ENCODE measurements at places on chromosomes 6 and 20.

DNA sequence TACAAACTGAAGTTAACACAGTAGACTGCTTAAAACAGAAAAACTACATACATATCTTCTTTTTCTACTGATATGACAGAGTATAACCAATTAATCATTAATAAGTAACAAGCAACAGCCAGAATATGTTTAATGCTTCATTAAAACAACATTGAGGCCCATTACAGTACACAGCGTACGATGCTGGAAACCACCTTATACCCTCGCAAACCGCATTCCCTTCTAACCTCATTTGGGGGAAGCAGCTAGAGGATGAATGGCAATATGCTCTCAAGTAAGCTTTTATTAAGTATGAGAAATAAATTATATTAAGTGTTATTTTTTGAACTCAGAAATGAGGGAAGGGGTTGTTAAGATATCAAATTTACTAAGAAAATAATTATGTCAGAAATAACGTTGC, 142.4 kb downstream of the GMDS start:
- DNase-seq, result no peak

DNA sequence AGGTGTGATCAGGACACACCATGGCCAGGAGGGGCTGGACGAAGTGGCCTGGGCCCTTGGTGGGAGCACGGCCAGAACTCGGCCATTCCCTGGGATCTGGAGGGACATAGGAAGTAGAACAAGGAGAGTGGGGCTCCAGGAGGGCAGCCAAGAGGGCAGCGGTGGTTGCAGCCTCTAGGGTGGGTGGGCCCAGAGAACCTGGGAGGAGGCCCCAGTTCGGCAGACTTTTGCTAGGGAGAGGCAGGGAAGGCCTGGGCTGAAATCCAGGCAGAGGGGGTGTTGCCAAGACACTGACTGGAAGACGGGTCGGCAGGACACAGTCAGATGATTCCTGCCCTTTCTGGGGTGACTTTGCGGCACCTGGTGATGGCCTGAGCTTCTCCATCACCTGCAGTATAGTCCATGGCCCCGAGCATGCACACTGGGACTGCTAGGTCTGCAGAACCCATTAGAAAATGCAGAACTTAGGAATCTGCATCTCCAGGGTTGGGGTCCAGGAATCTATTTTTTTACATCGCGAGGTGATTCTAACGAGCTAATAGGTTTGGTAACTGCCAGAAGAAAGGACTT, 224.8 kb downstream of the SYNDIG1 start:
- DNase-seq, result no peak

- DNase-seq, result no peak
Observed at GRCh38 chr6:21823371-21823770, 229.8 kb downstream of the SOX4 start.

DNA sequence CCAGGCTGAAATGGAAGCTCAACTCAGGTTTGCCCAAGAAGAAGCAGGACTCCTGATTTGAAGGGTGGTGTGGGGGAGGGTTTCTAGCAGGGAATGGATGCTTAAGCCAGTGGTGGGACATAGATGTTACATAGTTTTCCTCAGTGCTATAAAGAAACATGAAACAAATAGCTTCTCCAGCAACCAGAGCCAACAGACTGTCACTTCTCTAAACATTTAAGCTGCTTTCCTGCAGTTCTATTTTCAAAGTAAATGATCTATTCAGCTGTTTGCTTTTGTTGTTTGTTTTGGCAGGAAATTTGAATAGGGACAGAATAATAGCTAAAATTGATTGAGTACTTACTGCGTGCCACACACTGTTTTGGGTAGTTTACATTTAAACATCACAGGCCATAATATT, 169.0 kb downstream of the UST start:
- no peak for DNase-seq

Measured in DMS79 (cell line).